ENCODE measurements at places on chromosomes 5 and 9. TPM values are rescaled to one million over a fixed set of nuclear protein-coding genes. Genes with fewer than 3 reads are reported as not detected.

The AP3S1 gene
- 13.0 TPM for total RNA-seq

The PLAC8L1 gene
- not detected for total RNA-seq

The SLCO4C1 gene
- not detected for total RNA-seq

The PPP3R2 gene
- not detected for total RNA-seq

The PCDHGB2 gene
- 1.7 TPM for total RNA-seq

The PCDHGA6 gene
- total RNA-seq: 1.6 TPM

The SLC34A3 gene
- not detected for total RNA-seq

The ACOT12 gene
- total RNA-seq: not detected

GRCh38 chr5:140075371-140075770 is 32.3 kb upstream of the NRG2 start:
- no peak overlapping the region for H3K27ac ChIP-seq
- DNase-seq: no peak
- no peaks in the 10 kb centered on the region for H3K4me1 ChIP-seq
- H3K27me3 ChIP-seq: no peaks in the 10 kb centered on the region

DNA sequence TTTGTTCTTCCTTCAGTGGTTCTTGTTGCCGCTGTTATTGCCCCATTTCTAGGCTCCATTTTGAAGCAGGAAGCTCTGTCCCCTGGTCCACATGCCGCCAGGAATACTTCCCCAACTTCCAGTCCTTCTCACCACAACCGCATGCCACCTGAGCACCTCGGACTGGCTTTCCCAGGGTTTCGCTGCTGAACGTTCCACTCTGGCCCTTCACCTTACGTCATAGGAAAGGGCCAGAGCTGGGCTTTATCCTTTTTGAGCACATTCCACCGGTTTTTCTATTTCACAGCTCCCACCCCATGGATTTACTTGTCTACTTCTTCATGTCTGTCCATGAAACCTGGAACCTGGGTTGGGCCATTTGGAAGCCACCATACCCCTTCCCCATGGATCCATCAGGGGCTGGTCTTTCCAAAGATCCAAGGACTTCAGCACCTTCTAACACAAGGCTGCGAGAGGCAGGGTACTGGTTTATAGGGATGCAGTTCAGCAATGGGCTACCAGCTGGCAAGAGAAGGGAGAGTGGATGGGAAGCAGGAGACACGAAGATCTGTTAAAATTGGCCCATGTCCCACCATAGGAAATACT is 557.4 kb downstream of the BNC2 start:
- no peak overlapping the region for H3K4me3 ChIP-seq
- DNase-seq: no peak
- no peak overlapping the region for H3K27ac ChIP-seq
- no peaks in the 10 kb centered on the region for H3K36me3 ChIP-seq
- no peaks in the 10 kb centered on the region for H3K27me3 ChIP-seq

GRCh38 chr5:168995024-168995423 is 305.9 kb downstream of the SLIT3 start:
- no peaks in the 10 kb centered on the region for H3K4me1 ChIP-seq
- no peaks in the 10 kb centered on the region for H3K27me3 ChIP-seq
- DNase-seq: no peak
- no peak overlapping the region for H3K4me3 ChIP-seq
- no peak overlapping the region for H3K27ac ChIP-seq

DNA sequence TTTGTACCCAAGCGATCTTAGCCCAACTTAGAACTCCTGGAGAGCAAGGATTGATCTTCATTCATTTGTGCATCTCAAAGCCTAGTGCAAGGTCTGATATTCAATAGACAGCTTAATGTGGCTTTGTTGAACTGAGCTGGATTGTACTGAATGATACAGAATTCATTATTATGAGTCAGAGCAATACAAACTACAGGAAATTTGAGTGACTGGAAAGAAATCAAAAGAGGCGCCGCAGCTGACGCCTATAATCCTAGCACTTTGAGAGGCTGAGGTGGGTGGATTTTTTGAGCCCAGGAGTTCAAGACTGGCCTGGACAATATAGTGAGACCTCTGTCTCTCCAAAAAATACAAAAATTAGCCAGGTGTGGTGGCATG is 58.6 kb downstream of the ENC1 start:
- H3K36me3 ChIP-seq: no peaks in the 10 kb centered on the region
- no peaks in the 10 kb centered on the region for H3K4me1 ChIP-seq
- no peak for DNase-seq
- no peak overlapping the region for H3K27ac ChIP-seq
- no peak overlapping the region for H3K4me3 ChIP-seq

- no peak overlapping the region for H3K4me3 ChIP-seq
- DNase-seq: no peak
- H3K4me1 ChIP-seq: no peaks in the 10 kb centered on the region
- H3K27me3 ChIP-seq: peaks cover 51% of the 10 kb centered on the region
- no peak overlapping the region for H3K27ac ChIP-seq
- H3K36me3 ChIP-seq: no peaks in the 10 kb centered on the region
Observed at GRCh38 chr5:176737746-176738636, 72.4 kb upstream of the UNC5A start.

GRCh38 chr9:94817291-94818177 is 91.0 kb downstream of the AOPEP start:
- H3K36me3 ChIP-seq: no peaks in the 10 kb centered on the region
- peaks cover 14% of the 10 kb centered on the region for H3K4me1 ChIP-seq
- DNase-seq: no peak
- H3K4me3 ChIP-seq: no peak overlapping the region
- no peaks in the 10 kb centered on the region for H3K27me3 ChIP-seq
- H3K27ac ChIP-seq: no peak overlapping the region

- H3K27me3 ChIP-seq: no peaks in the 10 kb centered on the region
- no peak overlapping the region for H3K27ac ChIP-seq
- H3K4me3 ChIP-seq: no peak overlapping the region
- no peak for DNase-seq
- no peaks in the 10 kb centered on the region for H3K4me1 ChIP-seq
- no peaks in the 10 kb centered on the region for H3K36me3 ChIP-seq
Observed at GRCh38 chr5:147803926-147804325, 21.4 kb upstream of the JAKMIP2 start.

DNA sequence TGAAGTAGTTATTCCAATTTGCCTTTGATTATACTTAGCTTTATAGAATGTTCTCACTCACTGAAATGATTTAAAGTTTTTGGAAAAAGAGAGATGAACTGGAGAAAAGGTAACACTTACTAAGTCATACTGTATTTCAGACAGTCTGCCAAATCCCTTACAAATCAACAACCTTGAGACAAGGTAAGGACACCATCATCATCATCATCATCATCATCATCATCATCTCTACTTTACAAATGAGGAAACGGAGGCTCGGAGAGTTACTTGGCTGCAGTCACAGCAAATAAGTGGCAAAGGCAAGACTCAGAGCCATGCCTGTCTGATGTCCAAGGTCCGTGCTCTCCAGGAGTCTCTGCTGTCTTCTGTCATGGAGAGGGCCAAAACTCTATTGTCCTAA is 9.4 kb downstream of the GDA start:
- no peaks in the 10 kb centered on the region for H3K27me3 ChIP-seq
- H3K36me3 ChIP-seq: no peaks in the 10 kb centered on the region
- H3K27ac ChIP-seq: no peak overlapping the region
- no peak for DNase-seq

- H3K27me3 ChIP-seq: no peaks in the 10 kb centered on the region
- DNase-seq: no peak
- H3K4me3 ChIP-seq: no peak overlapping the region
- H3K4me1 ChIP-seq: no peaks in the 10 kb centered on the region
Observed at GRCh38 chr5:37086466-37087173, 162.6 kb downstream of the CPLANE1 start.

- no peak overlapping the region for H3K27ac ChIP-seq
- H3K36me3 ChIP-seq: no peaks in the 10 kb centered on the region
- no peaks in the 10 kb centered on the region for H3K4me1 ChIP-seq
- H3K27me3 ChIP-seq: no peaks in the 10 kb centered on the region
Observed at GRCh38 chr9:109935406-109936087, 155.5 kb downstream of the PALM2AKAP2 start.

- no peaks in the 10 kb centered on the region for H3K4me1 ChIP-seq
- DNase-seq: no peak
- no peaks in the 10 kb centered on the region for H3K27me3 ChIP-seq
Observed at GRCh38 chr5:83450183-83450966, 21.2 kb upstream of the VCAN start.

DNA sequence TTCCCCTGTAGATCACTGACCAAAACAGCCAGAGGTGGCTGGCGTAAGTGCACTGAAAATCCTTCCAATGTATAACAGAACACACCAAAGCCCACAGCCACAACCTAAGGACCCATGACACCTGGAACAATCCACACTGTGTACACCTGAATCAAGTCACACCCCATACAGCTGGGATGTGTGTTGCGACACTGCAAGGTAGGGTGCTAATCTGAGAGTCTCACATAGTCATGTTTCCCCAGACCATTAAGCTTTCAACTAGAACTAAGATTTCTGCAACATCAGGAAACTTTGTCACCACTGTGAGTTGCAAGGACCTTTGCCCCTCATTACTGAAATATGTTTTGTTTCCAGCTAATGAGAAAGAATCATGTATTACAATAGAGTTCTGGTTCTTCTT is 59.4 kb downstream of the MED27 start:
- H3K36me3 ChIP-seq: no peaks in the 10 kb centered on the region
- H3K27me3 ChIP-seq: no peaks in the 10 kb centered on the region
- peaks cover 25% of the 10 kb centered on the region for H3K4me1 ChIP-seq

GRCh38 chr5:110086658-110087388 is 397.1 kb downstream of the MAN2A1 start:
- no peaks in the 10 kb centered on the region for H3K4me1 ChIP-seq
- peak; percentile 28 for DNase-seq
- no peaks in the 10 kb centered on the region for H3K36me3 ChIP-seq
- no peak overlapping the region for H3K4me3 ChIP-seq

DNA sequence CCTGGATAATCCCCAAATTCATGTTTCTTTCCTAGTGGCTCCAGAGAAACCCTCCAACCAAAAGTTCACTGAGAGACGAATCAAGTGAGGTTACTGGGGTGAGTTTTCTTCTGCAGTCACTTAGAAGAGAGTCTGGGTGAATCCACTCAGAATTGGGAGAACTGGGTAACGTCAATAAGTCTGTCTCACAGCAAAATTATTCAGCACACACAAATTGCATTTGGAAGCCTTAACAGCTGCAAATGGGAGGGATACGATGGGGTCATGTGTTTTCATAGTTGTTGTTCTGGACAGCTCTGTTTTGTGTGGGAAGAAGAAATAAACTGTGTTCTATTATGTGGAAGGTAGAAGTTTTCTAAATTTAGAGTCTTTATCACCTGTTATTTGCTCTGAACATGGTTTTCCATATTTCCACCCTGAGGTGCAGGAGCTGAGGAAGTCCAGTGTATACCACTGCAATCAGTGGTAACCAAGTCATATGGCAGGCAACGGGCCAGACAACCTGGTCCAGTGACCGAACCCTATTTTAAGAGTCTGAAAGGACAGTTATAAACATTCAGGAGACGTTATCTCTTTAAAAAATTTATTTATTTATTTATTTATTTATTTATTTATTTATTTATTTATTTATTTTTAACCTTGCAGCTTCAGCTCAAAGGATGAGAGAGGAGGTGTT is 21.9 kb downstream of the MARCHF3 start:
- H3K4me1 ChIP-seq: peaks cover 51% of the 10 kb centered on the region
- no peaks in the 10 kb centered on the region for H3K36me3 ChIP-seq
- no peaks in the 10 kb centered on the region for H3K27me3 ChIP-seq
- H3K27ac ChIP-seq: peak overlapping the region; percentile 51
- H3K4me3 ChIP-seq: no peak overlapping the region
- DNase-seq: peak; percentile 37

GRCh38 chr9:71681708-71682272 is 86.5 kb downstream of the CEMIP2 start:
- H3K4me3 ChIP-seq: no peak overlapping the region
- peak overlapping the region; percentile 14 for H3K27ac ChIP-seq
- H3K36me3 ChIP-seq: no peaks in the 10 kb centered on the region

GRCh38 chr9:36174731-36175130 is 5.5 kb downstream of the CCIN start:
- DNase-seq: no peak
- no peaks in the 10 kb centered on the region for H3K27me3 ChIP-seq
- H3K4me1 ChIP-seq: no peaks in the 10 kb centered on the region
- H3K27ac ChIP-seq: no peak overlapping the region

DNA sequence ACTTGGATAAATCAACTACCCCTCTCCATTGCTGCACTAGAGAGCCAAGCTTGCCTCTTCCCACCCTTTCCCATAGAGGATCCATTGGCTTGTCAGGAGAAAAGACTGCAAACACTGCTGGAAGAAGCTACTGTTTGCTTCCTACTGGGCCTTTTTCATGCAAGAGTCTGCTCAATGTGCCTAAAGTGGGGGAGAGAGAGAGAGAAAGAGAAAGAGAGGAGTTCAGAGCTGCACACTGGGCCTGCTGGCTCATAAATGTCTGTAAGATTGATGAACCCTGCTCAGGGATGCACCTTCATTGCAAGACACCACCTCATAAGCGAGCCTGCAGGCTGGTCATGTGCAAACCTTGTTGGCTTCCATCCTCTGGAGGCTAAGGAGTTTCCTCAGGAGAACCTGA is 269.4 kb downstream of the ZNF608 start:
- no peak overlapping the region for H3K27ac ChIP-seq
- H3K27me3 ChIP-seq: no peaks in the 10 kb centered on the region
- no peaks in the 10 kb centered on the region for H3K36me3 ChIP-seq
- no peak for DNase-seq
- no peak overlapping the region for H3K4me3 ChIP-seq
- no peaks in the 10 kb centered on the region for H3K4me1 ChIP-seq

GRCh38 chr5:103617913-103618312 is 55.3 kb upstream of the NUDT12 start:
- no peak overlapping the region for H3K4me3 ChIP-seq
- no peaks in the 10 kb centered on the region for H3K4me1 ChIP-seq
- no peaks in the 10 kb centered on the region for H3K27me3 ChIP-seq
- H3K36me3 ChIP-seq: no peaks in the 10 kb centered on the region
- DNase-seq: no peak

DNA sequence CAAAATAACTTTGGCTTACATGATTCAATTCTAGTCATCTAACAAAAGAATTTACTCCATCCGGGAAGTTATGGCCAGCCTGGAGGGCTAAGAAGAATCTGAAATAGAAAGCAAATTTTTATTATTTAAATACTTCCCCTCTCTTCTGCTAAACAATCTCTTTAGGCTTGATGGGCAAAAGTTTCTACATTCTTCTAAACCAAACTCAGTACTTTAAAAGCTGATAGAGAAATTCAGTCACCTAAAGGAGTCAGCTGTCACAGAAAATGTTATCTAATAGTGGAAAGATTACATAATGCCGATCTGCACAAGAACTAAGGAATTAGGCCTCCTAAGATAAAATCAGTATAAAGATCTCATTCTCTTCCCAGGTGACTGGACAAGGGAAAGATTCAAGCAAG is 32.4 kb downstream of the GNAQ start:
- H3K4me1 ChIP-seq: peaks cover 14% of the 10 kb centered on the region
- H3K27me3 ChIP-seq: no peaks in the 10 kb centered on the region
- H3K4me3 ChIP-seq: no peak overlapping the region
- no peak overlapping the region for H3K27ac ChIP-seq

DNA sequence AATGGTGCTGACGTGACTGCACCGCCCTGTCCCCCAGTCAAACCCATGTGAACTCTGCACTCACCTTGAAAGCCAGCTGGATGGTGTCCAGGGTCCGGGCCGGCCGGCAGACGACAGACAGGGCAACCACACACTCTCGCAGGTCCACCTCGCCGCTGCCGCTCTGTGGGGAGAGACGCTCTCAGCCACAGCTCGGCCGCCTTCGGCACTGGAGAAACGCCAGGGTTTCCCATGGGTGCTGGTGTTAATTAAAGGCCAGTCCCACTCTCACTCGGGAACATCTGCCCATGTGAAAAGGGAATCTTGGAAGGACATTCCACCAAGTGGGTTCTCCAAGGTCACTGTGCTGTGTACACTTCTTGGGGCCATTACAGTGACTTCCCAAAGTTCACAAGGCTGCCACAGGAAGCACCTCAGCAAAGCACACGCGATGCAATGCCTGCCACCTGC is 25.5 kb upstream of the SLC6A3 start:
- no peaks in the 10 kb centered on the region for H3K27me3 ChIP-seq
- H3K4me3 ChIP-seq: no peak overlapping the region
- DNase-seq: no peak
- no peaks in the 10 kb centered on the region for H3K36me3 ChIP-seq
